ENCODE measurements at places on chromosomes 11 and 22.

GRCh38 chr22:31286360-31287255 is 5.7 kb downstream of the PIK3IP1 start:
- DNase-seq: no peak

GRCh38 chr11:12134236-12134585 is 23.8 kb downstream of the MICAL2 start:
- DNase-seq: no peak

GRCh38 chr22:50151571-50152537 is 18.7 kb upstream of the PANX2 start:
- DNase-seq: no peak

DNA sequence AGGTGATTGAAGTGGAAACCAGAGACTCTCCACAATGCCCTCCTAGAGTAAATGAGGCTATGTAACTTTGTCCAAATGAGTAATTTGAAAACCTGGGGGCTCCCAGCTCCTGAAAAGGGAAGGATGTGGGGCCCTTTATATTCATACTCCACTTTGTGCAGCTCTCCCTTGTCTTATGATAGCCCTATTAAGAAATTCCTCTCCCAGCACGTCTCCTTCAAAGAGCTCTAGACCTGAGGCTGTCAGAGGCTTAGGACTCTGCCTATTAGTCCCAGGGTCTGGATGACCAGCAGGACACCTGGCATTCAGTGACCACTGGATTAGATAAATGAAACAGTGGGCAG is 2.1 kb downstream of the SLC43A1 start:
- DNase-seq: no peak

DNA sequence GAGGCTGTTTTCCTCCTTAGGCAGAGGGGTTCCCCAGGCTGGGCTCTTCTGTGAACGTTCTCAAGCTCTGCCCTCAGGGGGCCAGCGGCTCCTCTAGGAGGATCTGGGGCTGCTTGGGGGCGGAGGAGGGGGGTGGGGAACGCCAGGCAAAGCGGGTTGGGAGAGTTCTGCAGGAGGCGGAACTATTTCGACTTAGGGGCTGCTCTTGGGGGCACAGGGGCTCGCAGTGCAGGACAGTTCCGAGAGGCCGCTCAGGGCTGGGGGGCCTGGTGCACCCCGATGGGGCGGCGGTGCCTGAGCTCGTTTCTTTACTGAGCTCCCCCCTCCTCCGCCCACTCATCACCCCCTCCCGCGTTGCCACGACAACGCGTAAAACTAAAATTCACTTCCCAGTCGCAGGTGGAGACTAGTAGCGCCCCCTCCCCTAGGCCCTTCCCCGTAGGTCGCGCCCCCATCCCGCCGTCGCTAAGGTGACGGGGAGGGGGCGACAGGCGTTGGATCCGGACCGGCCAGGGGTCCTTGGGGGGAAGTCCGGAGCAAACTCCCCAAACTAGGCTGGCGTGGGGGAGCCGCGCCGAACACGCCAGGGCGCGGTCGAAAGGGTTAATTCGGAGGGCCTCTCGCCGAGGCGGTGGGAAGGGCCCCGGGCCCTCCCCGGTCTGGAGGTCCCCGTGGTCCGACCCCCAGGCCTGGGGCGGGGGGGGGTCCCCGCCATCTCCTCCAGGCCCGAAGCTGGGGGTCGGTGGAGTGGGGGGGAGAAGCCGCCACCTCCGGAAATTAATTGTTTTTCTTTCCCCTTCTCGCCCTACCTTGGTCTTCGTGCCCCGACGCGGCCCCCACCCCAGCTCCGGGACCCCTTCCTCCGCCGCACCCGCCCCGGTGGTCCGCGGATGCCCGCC is 857 bp downstream of the SHANK3 start:
- no peak for DNase-seq

DNA sequence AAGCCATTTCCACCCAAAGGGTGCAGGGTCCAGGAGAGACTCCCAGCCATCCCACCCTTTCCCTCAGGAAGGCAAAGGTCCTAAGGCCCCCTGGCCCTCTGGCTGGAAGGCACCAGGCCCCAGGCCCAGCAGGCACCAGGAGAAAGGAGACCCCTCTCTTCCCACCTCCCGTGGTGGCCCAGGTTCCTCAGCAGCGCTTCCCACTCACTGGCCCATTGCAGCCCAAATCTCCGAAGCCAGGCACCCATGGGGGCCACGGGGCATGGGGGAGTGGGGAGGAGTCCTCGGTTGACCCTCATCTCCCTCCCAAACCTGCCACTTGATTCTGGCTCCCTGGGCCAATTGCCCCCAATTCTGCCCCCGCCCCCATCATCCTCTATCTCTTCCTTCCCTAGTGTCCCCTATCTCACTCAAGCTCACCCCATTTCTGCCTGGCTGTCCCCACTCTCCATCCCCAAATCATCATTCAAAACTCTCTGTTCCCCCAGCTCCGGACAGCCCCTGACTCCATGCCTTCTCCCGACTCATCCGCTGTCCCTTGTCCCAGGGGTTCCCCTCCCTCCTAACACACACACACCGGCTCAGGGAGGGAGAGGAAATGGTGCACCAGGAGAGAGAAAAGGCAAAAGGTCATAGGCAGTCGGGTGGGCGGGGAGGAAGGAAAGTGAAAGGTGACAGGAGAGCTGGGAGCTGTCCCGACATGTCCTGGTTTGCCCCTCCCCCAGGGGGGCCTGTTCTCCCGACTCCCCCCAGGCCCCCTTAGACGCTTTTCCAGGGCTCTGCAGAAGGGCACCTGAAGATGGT is 1.2 kb downstream of the LIF start:
- no peak for DNase-seq

DNA sequence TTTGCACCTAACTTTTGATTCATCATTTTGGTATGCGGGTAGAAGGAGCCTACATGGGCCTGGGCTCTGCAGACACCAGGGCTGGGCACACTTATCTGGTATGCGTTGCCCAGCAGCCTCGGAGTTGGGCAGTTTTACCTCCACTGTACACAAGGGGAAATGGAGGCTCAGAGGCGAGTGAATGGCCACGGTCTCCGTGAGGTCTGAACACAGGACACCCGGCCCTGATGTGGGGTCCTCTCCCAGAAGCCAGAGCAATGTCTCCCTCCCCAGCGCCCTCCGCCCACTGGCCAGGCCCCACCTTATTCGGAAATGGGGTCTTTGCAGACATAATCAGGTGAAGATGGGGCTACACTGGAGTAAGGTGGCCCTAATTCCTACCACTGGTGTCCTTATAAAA is 43.7 kb downstream of the OSBPL5 start:
- DNase-seq: no peak

- no peak for DNase-seq
These were observed 89.8 kb upstream of the MS4A8 start for GRCh38 chr11:60609632-60610031.

- DNase-seq: no peak
These were observed 14.8 kb downstream of the PLAAT3 start for GRCh38 chr11:63599211-63600122.

- no peak for DNase-seq
These were observed 28.8 kb downstream of the PRDM10 start for GRCh38 chr11:129973809-129974208.

DNA sequence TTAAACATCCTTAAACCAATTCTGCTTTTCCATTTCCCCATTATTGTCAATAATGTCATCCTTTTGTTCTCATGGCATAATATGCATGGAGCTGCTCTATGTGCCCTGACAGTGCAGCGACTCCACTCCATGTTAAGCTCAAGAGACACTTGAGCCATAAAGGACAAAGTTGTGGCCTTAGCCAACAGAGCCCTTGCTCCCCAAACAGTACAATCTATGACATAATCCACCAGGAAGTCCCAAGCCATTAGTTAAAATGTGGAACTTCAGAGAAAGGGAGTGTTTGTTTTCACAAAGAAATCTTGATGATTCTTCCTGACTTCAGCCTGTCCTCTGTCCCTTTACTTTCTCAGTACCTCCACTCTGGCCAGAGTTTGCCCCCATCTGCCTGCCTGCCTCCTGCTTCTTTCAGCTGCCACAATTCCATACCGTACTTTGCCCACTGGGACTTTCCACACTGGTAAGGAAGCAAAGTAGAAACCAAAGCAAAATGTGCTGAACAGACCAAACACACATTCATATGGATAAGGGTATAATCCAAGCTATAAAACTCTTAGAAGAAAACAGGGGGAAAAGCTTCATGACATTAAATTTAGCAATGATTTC is 46.3 kb upstream of the ZC3H12C start:
- DNase-seq: no peak

DNA sequence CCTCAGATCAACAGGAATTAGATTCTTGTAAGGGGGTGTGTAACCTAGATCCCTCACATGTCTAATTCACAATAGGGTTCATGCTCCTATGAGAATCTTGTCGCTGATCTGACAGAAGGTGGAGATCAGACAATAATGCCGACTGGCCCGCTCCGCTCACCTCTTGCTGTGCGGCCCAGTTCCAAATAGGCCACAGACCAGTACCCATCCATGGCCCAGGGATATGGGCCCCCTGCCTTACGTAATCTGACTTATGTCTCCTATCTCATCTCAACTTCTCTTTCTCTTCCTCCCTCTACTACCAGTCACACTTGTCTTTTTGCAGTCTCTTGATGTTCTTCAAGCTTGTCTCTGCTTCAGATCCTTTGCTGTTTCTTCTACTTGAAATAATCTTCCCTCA is 70.0 kb downstream of the CWF19L2 start:
- DNase-seq: no peak

- DNase-seq: no peak
These were observed 4.9 kb downstream of the HSD17B12 start for GRCh38 chr11:43685440-43685839.

DNA sequence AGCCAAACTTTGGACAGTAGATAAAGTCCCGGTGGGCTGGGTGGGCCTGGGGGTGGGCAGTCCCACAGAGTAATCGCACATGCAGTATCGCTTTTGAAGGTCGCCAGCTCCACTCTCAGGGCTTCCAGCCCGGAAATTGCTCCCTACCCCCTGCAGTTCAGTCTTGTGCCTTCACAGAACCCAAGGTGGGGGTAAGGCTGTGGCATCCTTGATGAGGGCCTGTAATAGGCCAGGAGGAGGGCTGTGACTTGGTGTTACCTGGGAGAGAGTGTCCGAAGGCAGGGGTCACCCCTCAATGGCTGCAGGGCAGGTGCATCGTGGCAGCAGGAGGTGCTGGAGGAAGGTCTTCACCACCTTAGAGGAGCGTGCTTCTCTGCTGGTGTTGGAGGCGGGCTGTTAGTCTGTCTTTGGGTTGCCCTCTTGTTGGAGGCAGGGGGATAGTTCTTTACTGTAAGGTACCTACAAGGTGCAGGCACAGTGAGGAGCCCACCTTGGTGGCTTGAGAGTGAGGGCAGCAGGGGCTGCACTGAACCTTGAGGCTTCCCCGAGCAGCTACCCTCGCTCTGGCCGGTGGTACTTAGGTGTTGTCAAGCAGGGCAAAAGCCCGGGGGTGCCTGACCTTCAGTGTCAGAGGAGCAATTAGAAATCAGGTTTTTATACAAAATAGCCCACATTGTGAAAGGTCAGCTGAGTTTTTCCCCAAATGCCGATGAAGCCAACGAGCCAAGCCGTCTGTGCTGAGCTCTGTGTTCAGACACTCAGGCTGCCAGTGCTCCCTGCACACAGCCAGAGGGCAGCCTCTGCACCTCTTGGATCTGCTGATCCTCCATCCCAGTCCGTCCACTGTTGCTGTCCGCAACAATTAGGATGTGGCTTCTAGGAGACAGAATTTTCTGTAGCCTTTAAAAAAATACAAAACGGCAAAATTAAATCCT is 21.9 kb downstream of the SAMM50 start:
- no peak for DNase-seq

GRCh38 chr11:13338427-13339069 is 61.0 kb downstream of the BMAL1 start:
- no peak for DNase-seq

DNA sequence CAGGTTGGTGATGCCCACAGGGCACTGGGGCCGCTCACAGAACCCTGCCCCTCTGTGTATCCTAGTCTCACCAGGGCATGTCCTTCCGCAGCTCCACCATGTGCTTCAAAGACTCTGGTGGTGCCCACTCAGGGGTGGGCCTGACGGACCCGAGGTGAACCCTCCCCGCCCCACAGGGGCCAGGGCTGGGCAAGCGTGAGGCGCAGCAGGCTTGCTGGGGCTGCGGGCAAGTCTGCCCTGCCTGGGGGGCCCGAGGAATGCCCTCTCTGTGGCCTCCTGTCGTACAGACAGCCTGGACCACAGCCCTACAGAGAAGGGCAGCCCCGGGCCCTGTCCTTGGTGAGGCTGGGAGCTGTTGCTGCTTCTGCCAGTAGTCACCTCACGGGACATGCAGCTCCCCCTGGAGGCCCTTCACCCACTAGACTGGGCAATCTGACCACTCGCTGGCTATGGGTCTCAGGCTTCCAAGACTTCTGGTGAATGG is 40.2 kb downstream of the TBX1 start:
- DNase-seq: no peak

GRCh38 chr11:106468531-106468930 is 391.1 kb downstream of the AASDHPPT start:
- DNase-seq: no peak

DNA sequence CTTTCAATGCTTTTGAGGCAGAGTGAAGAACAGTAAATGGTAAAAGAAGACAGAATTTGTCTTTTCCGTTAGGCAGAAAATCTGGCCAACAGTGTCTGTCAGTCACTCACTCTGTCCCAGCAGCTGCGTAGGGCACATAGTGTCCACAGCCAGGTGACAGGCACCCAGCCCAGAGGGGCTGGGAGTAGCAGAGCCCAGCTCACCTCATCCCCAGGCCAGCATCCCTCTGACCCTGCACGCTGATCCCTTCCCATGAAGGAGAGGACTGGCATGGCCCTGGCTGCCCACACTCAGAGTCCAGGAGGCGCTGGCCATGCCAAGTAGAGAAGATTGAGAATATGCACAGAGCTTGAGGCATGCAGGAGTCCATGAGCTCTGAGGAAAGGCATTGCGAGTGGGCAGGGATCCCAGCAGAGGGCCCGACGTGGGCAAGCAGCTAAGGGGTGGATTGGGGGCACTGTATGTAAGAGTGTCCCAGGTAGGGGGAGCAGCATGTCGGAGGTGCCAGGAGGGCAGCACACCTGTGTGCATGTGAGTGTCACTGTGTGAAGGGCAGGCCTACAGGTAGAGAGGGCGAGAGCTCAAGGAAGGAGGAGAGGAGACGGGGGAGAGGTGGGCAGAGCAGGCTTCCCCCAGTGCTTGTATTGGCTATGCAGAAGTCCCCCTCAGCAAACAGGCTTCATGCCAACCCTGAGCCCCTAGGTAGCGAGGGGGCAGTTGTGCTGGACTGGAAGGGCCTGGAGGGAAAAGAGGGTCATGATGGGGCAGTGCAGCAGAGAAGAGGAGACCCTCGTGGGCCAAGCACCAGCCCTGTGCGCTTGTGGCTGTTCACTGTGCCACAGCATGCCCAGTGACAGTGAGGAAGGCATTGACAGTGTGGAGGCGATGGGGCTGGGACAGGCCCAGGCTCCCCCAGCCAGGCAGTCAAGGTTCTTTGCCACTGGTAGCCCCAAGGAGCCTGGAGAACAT is 133.8 kb downstream of the OSBP2 start:
- no peak for DNase-seq

DNA sequence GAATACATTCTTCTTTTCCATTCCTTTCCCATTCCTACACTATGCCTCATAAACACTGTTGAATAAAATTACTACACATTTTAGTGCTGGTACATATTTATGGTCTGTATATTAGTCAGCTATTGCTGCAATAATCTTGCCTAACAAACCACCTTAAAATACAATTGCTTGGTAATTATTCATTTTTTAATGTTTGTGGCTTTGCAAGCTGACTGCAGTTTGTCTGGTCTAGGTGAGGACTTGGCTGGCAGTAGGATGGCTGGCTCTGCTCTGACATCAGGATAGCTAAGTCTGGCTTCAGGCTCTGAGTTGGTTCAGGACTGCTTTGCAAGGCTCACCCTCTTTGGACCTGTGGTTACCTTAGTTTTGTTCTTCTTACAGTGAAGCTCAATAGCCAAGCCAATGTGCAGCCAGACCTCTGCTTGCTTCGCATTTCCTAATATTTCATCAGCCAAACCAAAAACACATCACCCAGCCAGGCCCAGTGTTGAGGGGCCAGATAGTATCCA is 913.4 kb upstream of the RAG2 start:
- DNase-seq: no peak
